ENCODE measurements at places on chromosomes 7 and 10.

DNA sequence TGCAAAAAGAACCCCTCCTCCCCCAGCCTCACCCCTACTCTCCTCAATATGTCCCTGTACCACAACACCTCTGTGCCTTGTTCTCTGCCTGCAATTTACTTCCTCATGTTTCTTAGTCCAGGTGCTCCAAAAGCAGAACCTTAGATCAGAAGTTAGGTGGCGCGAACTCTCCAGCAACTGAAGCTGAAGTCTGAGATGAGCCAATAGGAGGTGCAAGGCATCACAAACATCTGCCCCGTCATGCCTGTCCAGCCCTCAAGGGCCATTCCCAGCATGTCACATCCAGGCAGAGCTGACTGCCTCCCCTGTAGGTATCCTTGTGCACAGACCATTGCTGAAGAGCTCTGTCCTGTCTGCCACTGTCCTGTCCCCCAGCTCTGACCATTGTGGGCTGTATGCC, 508.8 kb downstream of the GRID1 start:
- no peak for DNase-seq

GRCh38 chr7:81280531-81280930, 361.7 kb upstream of the SEMA3C start:
- DNase-seq = no peak

- DNase-seq = no peak
Observed at GRCh38 chr7:98418271-98418635, 17.4 kb upstream of the BAIAP2L1 start.

- peak; percentile 24 for DNase-seq
Observed at GRCh38 chr10:110504111-110504735, 6.5 kb downstream of the DUSP5 start.

- no peak for DNase-seq
Observed at GRCh38 chr7:48832303-48832845, 92.0 kb upstream of the CDC14C start.

DNA sequence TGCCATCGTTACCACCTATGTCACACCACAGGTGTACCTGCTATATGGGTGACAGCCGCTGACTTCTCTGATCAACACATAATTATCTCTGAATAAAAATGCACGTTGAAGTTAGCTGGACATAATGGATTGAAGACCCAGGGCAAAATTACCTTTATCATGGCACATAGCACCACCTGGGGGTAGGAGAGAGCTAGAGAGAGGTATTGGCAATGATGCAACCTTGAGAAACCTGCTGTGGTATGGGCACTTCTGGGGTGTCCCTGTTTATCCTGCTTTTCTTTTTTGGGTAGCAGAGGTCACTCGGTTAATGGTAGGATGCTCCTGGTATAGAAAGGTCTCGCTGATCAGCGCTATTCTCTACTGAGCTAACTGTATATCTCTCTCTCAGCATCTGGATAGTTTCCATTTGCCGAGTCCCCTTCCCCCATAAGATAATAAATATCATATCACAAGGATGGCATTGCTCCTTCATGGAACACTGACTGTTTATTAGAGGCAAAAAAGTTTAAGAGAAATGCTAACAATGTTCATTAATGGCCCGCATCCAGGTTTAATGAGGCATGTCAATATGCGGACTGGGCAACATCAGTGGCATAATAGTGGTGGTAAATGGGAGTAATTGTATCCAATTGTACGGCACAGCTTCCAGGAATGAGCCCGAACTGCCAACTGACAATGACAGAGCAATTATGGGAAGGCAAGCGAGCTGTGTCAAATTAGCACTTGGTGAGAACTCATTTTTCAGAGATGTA, 323.1 kb downstream of the TFEC start:
- no peak for DNase-seq

DNA sequence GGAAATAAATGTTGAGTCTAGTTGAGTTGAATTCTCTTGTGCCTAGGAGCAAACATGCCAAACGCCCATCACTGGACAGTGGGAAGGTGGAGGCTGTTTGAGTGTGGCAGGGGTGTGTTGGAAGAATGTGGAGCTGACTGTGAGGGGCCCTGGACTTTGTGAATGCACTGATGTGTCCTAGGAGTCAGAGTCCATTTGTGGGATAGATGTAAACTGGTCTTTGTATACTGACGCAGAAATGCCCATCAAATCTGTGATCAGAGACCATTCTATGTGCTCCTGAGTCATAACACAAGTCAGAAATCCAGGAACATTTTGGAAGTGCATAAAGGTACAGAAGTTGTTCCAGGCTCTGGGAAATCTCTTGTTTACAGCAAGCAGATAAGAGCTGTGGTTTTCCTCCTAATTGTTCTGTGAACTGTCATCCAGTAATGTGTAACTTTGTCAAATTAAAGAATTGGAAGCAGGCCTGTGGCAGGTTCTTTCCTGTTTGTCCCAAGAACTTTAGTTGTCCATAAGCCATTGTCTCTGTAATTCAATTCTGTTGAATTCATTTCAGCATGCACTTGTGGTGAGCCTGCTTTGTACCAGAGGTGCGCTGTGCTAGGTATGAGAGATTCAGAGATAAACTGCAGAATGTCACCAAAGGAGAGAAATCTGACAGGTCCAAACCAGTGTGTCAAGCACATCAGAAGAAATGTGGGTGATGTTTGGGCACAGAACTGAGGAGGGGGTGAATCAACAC, 7.6 kb downstream of the PRXL2A start:
- DNase-seq = no peak

DNA sequence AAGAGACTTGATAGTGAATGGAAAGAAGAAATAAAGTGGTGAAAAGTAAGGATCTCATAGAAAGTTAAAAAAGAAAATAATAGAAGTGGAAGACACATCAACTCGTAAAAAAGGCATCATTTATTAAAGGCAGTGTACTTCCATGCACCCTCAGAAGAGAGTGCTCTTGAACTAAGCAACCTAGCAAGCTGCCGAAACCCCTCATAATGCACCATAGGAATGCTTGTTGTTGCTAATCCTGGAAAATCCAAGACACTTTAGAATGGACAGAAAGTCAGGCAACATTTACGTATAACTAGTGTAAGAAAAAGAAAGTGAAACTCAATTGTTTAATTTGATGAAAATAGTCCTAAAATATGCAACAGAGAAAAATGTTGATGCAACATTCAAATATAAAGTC, 12.8 kb downstream of the TFPI2 start:
- no peak for DNase-seq

DNA sequence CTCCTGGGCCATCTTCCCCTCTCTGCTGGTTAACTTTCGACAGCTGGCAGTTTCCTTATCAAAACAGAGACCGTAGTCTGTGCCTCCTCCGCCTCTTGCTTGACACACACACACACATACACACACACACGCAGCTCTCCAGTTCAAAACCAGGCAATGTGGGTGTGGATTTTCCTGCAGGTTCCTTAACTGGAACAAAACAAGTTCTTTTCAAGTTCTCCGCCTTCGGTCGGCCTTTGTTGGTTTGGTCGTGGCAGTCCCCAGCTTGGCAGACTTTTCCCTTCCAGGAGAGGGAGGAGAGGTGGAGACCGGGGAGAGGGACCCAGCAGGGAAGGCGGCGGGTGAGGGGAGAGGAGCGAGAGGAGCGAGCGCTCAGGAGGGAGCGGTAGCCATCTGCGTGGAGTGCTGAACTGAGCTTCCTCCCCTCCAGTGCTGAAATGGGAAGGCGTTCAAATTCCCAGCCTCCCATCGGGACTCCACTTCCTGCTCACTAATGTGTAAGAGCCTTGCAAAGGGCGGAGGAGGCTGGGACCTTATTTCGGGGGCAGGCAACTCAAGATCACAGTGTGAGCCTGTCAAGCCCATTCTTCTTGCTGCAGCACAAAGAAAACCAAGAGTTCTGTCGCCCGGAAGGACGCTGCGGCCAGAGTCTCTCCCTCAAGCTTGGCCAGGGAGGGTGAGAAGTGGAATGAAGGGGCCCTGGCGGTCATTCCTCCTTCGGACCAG, 120.6 kb downstream of the PRPF18 start:
- no peak for DNase-seq

- no peak for DNase-seq
Observed at GRCh38 chr7:73986158-73986631, 41.8 kb upstream of the ELN start.

- no peak for DNase-seq
Observed at GRCh38 chr10:7649673-7650300, 17.0 kb downstream of the ITIH5 start.

DNA sequence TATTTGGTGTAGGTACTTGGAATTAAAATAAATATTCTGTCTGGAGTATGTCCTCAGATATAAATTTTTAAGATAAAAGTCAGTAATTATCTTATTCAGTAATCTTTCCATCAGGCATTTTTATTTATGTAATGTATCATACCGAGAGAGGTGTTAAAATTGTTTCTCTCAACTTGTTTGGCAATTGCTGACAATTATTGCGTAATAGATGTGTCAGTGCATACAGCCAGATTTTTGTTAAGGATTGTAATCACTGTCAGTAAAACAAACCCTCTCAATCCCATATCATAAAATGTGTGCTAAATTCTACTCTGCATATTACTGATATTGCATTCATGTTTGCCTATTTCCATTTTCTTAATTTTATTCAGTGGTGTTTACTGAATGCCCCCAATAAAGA, 69.2 kb downstream of the CNTNAP2 start:
- no peak for DNase-seq

DNA sequence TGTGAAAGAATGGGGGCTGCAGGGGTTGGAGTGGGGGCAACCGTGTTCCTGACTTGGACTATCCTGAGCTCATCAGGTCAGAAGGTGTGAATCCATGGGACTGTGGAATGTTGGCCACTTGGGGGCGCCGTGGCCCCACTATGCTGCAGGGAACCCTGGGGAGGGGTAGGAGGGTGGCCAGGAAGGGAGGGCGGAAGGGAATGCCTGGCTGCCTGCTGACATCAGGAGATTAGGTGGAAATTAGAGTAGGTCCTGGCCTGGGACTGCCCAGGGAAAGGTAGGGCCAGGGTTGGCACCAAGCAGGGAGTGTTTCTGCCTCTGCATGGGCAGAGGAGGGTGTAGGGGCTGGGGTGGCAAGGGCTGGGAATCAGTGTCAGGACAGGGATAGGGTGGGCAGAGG, 65.8 kb upstream of the PRSS58 start:
- DNase-seq = no peak

DNA sequence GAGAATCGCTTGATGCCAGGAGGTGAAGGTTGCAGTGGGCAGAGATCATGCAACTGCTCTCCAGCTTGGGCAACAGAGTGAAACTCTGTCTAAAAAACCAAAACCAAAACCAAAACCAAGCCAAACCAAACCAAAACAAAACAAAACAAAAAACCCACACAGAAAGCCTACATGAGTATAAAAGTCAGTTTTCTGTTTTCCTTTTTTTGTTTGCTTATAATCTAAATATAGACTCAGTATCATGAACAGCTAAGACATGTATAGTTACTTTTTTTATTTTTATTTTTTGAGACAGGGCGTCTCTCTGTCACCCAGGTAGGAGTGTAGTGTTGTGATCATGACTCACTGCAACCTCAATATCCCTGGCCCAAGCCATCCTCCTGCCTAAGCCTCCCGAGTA, 16.8 kb upstream of the MTPN start:
- DNase-seq = no peak

DNA sequence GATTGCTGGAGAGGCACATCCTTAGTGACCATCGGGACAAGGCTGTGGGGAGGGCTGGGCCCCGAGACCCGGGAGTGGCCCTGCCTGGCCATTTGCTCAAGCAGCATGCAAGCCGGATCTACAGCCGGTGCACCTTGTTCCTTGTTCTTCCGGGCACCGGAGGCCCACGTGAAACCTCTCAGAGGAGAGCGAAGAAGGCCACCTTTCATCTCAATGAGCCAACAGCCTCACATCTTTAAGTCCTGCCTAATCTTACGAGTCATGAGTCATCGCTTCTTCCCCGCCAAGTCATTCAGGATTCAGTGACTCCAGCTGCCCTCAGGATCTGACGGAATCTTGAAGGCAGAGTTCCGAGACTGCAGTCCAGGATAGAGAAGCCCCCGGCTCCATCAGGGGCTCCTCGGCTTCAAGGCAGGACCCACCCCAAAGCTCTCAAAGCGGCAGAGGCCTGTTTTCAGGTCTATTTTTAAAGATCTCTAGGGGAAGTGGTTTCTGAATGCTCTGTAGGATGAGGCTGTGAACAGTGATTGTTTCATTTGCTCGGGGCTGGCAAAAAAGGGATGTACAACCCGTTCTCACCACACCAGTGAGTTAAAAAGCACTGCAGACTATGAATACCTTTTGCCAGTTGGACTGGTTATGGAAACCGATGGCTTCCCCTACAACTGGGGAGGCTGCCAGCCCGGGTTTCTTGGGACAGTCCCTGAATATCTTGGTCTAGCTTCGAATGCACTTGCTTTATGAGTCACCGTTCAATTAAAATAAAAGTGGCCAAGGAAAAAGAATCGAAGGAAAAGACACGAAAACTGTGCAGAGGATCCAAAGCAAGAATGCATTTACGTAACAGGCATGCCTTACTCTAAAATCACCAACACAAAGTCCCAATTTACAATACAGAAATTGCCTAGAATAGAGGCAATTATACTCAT, 57.2 kb upstream of the ECHDC3 start:
- DNase-seq = peak; percentile 46

GRCh38 chr10:58839771-58840170, 327.1 kb downstream of the BICC1 start:
- no peak for DNase-seq

DNA sequence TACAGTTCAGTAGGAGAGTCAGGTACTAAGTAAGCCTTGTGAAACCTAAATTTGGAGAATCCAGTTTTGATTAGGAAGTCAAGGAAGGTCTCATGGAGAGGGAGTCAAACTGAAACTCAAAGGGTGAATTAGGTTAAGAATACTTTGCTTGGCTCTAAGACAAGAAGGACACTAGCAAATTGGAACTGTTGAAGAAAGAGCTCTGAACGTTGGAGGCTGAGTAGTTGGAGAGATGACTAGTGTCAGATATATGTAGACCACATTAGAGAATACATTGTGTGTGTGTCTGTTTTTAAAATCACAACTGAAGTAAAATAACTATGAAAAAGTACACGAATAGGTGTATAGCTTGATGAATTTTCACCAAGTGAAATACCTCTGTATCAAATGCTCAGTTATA, 6.3 kb downstream of the VPS26A start:
- DNase-seq = no peak

DNA sequence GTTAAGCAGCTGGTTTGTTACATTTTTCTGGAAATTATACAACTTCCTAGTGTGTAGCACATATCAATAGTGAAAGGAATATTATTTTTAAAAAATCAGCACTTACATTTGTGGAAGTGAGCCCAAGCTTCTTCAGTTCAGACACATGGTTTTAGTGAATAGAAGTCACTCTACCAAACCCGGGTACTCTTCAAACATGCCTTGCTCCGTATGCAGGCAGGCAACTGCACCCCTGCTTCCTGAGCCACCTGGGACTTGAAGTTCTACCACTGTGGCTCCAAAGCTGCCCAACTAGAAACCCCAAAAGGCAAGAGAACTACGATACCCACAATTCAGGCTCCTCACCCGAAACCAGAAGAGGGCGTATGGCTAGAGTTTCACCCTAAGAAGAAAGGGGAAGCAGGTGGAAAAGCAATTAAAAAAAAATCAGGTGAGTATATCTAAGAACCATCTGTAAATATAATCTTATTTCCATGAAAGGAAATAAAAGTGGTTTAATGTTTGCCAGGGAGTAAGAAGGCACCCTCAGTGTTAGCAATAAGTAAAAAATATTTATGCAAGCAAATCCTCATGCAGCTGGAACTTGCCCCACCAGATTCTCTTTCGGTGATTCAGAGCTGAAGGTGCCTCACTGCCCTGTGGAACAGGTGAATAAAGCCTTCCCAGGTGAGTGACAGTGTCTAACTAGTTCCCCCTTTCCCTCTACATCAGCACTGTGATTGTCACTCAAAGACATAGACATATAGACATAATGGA, at the start of gene MACC1:
MACC1 (minus strand) TSS at position 192 of the 756 bp plus-strand sequence. CDS start 55,522 bp downstream, outside the sequence.
- no peak for DNase-seq

- no peak for DNase-seq
Observed at GRCh38 chr7:22189741-22190140, 167.2 kb downstream of the RAPGEF5 start.
